ENCODE measurements at places on chromosomes 16 and 17.

- H3K4me1 ChIP-seq = no peaks in the 10 kb centered on the region
- H3K36me3 ChIP-seq = no peaks in the 10 kb centered on the region
- no peaks in the 10 kb centered on the region for H3K27me3 ChIP-seq
- no peak overlapping the region for H3K4me3 ChIP-seq
These were observed 696.2 kb upstream of the RBFOX1 start for GRCh38 chr16:6636457-6636856.

GRCh38 chr17:45334701-45335677 lies 18.2 kb upstream of the MAP3K14 start:
- no peak for DNase-seq
- no peaks in the 10 kb centered on the region for H3K36me3 ChIP-seq
- H3K27me3 ChIP-seq = no peaks in the 10 kb centered on the region

DNA sequence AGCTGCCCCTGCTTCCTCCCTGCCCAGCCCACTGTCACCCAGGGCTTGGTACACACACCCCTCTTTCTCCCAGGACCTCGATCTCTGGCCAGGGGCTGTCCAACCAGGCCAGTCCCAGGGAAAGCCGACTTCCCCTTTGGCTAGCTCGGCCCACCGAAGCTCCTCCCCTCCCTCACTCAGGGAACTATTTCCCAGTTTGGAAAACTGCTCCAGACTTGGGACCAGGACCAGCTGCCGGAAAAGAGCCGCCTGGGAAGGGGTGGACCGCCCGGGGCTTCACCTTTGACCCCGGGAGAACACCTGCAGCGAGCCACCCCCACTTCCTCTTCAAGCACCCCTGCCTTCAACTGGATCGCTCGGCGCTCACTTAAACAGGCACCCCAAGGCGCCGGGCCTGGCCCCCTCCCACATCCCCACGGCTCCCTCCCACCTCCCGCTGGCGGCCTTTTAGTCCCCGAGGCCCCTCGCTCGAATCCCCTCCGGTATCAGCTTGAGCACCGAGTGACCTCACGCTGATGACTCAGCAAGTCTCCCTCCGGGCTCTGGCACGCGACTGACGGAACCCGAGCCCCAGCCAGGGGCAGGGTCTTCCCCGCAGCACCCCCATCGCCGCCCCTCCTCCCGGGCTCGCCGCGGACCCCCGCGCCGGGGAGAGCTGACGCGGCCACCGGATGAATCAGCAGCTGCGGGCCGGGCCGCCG lies 934 bp downstream of the MAFG start:
- DNase-seq = peak; percentile 58
- no peaks in the 10 kb centered on the region for H3K36me3 ChIP-seq
- no peaks in the 10 kb centered on the region for H3K27me3 ChIP-seq
- H3K4me3 ChIP-seq = peak overlapping the region; percentile 96
- H3K4me1 ChIP-seq = peaks cover 41% of the 10 kb centered on the region

DNA sequence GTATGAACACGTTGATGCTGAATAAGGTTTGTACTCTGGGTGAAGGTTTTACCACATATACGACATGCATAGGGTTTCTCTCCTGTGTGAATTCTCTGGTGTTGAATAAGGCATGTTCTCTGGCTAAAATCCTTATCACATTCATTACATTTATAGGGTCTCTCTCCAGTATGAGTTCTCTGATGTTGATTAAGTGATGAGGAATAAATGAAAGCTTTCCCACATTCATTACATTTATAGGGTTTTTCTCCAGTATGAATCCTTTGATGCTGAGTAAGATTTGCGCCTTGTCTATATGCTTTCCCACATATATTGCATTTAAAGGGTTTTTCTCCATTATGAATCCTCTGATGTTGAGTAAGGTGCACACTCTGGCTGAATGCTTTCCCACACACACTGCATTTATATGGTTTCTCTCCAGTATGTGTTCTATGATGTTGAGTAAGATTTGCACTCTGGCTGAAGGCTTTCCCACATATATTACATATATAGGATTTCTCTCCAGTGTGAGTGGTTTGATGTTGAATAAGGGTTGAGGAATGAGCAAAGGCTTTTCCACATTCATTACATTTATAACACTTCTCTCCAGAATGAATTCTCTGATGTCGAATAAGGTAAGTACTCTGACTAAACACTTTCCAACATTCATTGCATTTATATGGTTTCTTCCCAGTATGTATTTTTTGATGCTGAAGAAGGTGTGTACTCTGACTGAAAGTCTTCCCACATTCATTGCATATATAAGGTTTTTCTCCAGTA lies 16.9 kb downstream of the ZNF287 start:
- no peak for DNase-seq
- H3K4me3 ChIP-seq = no peak overlapping the region
- no peaks in the 10 kb centered on the region for H3K4me1 ChIP-seq
- H3K36me3 ChIP-seq = peaks cover 27% of the 10 kb centered on the region
- H3K27ac ChIP-seq = no peak overlapping the region

GRCh38 chr17:73091410-73091769 lies 1.1 kb downstream of the SLC39A11 start:
- H3K27ac ChIP-seq = peak overlapping the region; percentile 83
- H3K4me1 ChIP-seq = peaks cover 23% of the 10 kb centered on the region
- H3K27me3 ChIP-seq = no peaks in the 10 kb centered on the region
- no peak overlapping the region for H3K4me3 ChIP-seq
- peaks cover 24% of the 10 kb centered on the region for H3K36me3 ChIP-seq
- DNase-seq = no peak

- no peak overlapping the region for H3K4me3 ChIP-seq
- no peaks in the 10 kb centered on the region for H3K36me3 ChIP-seq
- peak overlapping the region; percentile 25 for H3K27ac ChIP-seq
- H3K4me1 ChIP-seq = no peaks in the 10 kb centered on the region
These were observed 53.1 kb upstream of the TANGO6 start for GRCh38 chr16:68790130-68790761.

GRCh38 chr16:86354641-86355513 lies 155.4 kb upstream of the FOXF1 start:
- no peak overlapping the region for H3K27ac ChIP-seq
- DNase-seq = no peak
- H3K4me1 ChIP-seq = no peaks in the 10 kb centered on the region
- no peaks in the 10 kb centered on the region for H3K36me3 ChIP-seq
- H3K4me3 ChIP-seq = no peak overlapping the region

GRCh38 chr16:70553645-70554044 lies 30.0 kb downstream of the SF3B3 start:
- no peaks in the 10 kb centered on the region for H3K27me3 ChIP-seq
- H3K4me3 ChIP-seq = no peak overlapping the region
- peaks cover 43% of the 10 kb centered on the region for H3K36me3 ChIP-seq
- DNase-seq = no peak

DNA sequence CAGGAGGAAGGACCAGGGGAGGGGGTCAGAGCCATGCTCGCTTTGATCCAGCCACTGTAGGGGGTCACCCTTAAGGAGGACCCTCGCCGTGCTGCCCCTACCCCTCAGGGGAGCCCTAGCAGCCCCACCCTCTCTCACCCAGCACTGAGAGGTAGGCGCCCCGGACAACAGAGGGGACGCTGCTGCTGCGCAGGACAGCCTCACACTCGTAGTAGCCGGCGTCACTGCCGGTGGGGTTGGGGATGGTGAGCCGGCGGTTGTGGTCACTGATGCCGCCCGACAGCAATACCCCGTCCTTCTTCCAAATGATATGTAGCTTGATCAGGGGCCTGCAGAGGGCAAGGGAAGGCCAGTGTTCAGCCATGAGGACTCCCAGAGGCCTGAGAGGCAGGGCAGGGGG lies 126.0 kb upstream of the CDC42EP4 start:
- no peaks in the 10 kb centered on the region for H3K27me3 ChIP-seq
- no peak overlapping the region for H3K4me3 ChIP-seq
- no peaks in the 10 kb centered on the region for H3K36me3 ChIP-seq
- no peak overlapping the region for H3K27ac ChIP-seq
- no peaks in the 10 kb centered on the region for H3K4me1 ChIP-seq

- peaks cover 32% of the 10 kb centered on the region for H3K36me3 ChIP-seq
- H3K27me3 ChIP-seq = peaks cover 24% of the 10 kb centered on the region
- no peaks in the 10 kb centered on the region for H3K4me1 ChIP-seq
- no peak overlapping the region for H3K27ac ChIP-seq
- H3K4me3 ChIP-seq = no peak overlapping the region
These were observed 2.9 kb upstream of the CARMIL2 start for GRCh38 chr16:67641779-67642708.

- no peaks in the 10 kb centered on the region for H3K36me3 ChIP-seq
- H3K27me3 ChIP-seq = no peaks in the 10 kb centered on the region
- peaks cover 60% of the 10 kb centered on the region for H3K4me1 ChIP-seq
These were observed 27.4 kb downstream of the EMP2 start for GRCh38 chr16:10552998-10553491.

GRCh38 chr16:78976212-78976611 lies 624.3 kb downstream of the MAF start:
- no peaks in the 10 kb centered on the region for H3K36me3 ChIP-seq
- no peaks in the 10 kb centered on the region for H3K27me3 ChIP-seq
- H3K4me1 ChIP-seq = no peaks in the 10 kb centered on the region
- H3K4me3 ChIP-seq = no peak overlapping the region
- DNase-seq = no peak

DNA sequence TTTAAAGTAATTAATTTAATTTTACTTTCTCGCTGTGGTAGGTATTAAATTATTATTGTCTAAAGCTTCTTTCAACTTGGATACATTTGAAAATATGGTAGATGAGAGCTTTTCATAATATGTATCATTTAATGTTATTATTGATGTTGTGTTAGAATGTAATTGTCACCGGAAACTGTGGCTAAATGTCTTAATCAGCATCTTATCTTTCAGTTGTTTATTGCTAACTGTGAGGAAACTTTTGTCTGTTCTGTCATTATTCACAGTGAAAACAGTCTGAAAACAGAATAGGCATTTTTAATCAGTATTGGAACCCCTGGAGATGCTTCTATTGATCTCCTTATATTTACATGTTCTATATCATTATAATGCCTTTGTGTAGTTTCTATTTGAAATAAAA lies 120.7 kb downstream of the STXBP4 start:
- H3K36me3 ChIP-seq = no peaks in the 10 kb centered on the region
- H3K27ac ChIP-seq = no peak overlapping the region
- no peak for DNase-seq
- H3K27me3 ChIP-seq = no peaks in the 10 kb centered on the region

- H3K27me3 ChIP-seq = no peaks in the 10 kb centered on the region
- H3K36me3 ChIP-seq = no peaks in the 10 kb centered on the region
- H3K4me3 ChIP-seq = no peak overlapping the region
- H3K4me1 ChIP-seq = no peaks in the 10 kb centered on the region
- DNase-seq = no peak
These were observed 39.7 kb upstream of the IRX3 start for GRCh38 chr16:54326266-54326662.

- no peak overlapping the region for H3K27ac ChIP-seq
- no peak overlapping the region for H3K4me3 ChIP-seq
- no peaks in the 10 kb centered on the region for H3K27me3 ChIP-seq
- peaks cover 37% of the 10 kb centered on the region for H3K4me1 ChIP-seq
These were observed 29.8 kb downstream of the WSB1 start for GRCh38 chr17:27323538-27324215.

GRCh38 chr17:66369830-66370229 lies 67.4 kb downstream of the PRKCA start:
- H3K4me3 ChIP-seq = no peak overlapping the region
- H3K27ac ChIP-seq = no peak overlapping the region
- no peaks in the 10 kb centered on the region for H3K27me3 ChIP-seq
- DNase-seq = no peak

DNA sequence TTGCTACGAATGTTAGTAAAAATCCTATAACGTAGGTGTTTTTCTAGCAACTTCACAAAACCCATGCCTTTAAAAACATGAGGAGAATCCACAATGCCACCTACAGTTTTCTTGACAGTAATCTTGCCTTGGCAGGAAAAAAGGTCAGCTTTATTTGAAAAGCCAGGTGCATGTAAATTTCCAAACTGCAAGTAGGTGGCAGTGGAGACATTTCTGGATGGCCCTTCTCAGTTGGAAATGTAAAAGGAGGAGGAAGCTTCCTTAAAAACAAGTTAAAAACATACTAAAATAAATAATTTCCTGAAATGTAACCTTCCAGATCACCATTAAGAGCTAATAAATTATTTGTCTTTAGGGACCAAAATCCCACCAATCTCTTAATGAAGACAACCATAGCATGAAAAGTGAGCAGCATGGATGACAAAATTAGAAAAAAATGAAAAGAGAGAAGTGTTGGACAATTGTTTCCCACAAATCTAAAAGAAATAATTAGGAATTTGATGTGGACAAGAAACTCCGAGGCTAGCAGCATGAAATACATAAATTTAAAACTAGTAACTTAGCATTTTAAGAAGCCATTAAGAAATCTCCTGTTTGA lies 152.2 kb downstream of the SNX11 start:
- H3K4me3 ChIP-seq = no peak overlapping the region
- no peaks in the 10 kb centered on the region for H3K4me1 ChIP-seq
- no peak for DNase-seq
- H3K27ac ChIP-seq = no peak overlapping the region
- no peaks in the 10 kb centered on the region for H3K36me3 ChIP-seq
- H3K27me3 ChIP-seq = no peaks in the 10 kb centered on the region

DNA sequence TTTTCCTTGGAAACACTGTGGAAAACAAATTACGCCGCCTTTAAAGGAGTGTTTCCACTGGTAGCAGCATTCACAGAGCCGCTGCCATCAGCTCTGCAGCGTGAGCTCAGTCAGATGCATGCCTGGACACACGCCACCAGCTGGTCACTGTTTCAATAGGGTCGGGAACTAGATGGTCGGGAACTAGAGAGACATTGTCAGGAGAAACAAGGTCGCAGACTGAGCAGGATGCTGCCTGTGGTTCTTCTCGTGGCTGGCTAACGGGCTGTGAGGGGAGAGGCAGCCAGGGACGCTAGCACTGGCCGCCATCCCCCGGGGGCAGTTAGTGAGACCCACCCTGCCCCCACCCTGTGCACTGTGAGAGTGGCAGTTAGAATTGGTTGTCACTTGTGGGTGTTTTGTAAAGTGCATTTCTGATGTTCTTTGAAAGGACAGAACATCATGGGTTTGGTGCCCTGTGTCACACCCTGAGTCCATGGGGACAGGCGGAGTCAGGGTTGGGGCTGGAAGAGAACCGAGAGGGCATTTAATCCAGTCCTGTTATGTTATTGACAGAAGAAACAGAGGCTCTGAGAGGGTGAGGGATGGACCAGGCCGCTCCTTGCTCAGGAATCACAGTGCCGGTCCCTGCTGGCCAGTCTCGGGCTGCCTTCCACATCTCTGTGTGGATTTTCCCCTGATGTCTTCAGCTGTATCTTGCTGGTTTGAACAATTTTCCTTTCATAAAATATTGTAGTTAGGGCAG lies 86.3 kb downstream of the SPECC1 start:
- H3K4me3 ChIP-seq = no peak overlapping the region
- H3K4me1 ChIP-seq = peaks cover 65% of the 10 kb centered on the region
- peak; percentile 62 for DNase-seq
- H3K36me3 ChIP-seq = no peaks in the 10 kb centered on the region

DNA sequence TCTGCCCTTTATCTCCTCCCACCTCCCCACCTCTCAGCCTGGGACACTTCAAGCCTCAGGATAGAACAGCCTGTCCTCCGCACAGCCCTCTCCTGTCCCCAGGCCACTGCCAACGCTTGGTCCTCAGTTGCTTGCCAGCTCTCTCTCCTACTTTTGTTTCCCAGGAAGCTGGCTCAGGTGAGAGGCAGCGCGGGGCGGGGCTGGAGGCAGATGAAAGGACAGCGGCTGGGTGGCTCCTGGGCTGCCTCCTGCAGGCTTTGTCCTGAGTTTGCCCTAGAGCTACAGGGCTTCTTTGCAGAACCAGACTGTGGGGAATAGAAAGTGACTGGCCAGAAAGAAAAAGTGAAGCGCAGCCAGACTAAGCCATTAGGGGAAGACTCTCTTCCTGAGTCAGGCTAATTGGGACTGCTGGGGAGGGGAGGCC lies 48.2 kb upstream of the CDC42EP4 start:
- H3K27ac ChIP-seq = no peak overlapping the region
- no peaks in the 10 kb centered on the region for H3K27me3 ChIP-seq
- peaks cover 9% of the 10 kb centered on the region for H3K4me1 ChIP-seq
- no peaks in the 10 kb centered on the region for H3K36me3 ChIP-seq
